ENCODE measurements at places on chromosomes 16 and 17.

DNA sequence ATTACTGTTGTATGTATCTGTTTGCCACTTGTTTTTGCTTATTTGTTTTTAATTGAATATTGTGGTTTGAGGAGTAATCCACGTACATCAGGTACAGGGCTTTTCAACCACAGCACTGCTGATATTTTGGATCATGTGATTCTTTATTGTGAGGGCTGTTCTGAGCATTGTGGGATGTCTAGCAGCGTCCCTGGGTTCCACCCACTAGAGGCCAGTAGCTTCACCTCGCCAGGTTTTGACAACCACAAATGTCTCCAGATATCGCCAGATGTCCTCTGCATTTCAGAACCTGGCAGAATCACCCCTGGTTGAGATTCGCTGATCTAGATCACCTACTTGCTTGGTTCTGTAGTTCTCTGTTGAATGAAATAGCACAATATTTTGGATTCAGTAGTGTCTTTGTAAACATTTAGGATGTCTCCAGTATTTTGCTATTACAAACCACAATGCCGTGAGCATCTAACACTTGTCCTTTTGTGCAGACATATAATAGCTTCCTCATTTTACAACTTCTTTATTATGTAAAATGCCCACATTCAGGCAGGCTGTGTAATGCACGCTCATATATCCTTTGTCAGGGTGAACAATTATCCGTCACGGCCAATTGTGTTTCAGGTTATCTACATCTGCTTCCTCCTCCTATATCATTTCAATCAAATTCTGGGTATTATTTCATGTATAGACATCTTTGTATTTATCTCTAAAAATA is 380.3 kb downstream of the SNX29 start:
- no peak for DNase-seq

GRCh38 chr16:52584354-52585320 is 37.7 kb upstream of the TOX3 start:
- DNase-seq, result no peak

- DNase-seq, result no peak
These were observed 8.5 kb downstream of the TIMM22 start for GRCh38 chr17:1005361-1005946.

GRCh38 chr17:67569015-67569451 is 148.7 kb upstream of the NOL11 start:
- DNase-seq, result no peak

GRCh38 chr17:4327606-4328005 is 38.9 kb downstream of the UBE2G1 start:
- DNase-seq, result no peak

DNA sequence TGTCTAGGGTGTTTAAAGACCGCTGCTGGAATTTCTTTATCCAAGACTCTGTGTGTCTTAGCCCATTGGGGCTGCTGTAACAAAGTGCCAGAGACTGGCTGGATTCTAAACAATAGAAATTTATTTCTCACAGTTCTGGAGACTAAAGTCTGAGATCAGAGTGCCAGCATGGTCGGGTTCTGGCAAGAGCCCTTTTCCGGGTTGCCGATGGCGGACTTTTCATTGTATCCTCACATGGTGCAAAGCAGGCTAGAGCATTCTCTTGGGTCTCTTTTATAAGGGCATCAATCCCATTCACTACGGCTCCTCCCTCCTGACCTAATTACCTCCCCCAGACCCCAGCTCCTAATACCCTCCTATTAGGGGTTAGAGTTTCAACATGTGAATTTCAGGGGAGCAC is 9.5 kb downstream of the NLRC5 start:
- no peak for DNase-seq

DNA sequence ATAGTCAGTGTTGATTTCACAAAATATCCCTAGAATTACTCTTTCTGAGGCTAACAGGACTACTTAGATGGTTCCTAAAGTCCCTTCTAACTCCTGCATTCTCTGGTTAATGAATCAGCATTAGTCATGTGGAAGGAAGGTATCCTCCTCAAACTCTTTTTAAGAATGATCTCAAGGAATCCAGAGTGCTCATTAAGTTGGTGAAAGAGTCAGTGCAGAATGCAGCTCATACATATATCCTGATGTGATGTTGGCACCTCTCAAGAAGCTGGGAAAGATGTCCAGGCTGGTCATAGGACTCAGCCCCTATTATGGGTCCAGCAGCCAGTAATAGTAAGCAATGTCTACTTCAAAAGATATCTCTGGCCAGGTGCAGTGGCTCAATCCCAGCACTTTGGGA is 65.5 kb downstream of the PIGL start:
- DNase-seq, result no peak

GRCh38 chr16:28025631-28026030 is 37.9 kb downstream of the GSG1L start:
- DNase-seq, result no peak

GRCh38 chr17:69286257-69286656 is 40.7 kb downstream of the ABCA5 start:
- no peak for DNase-seq

DNA sequence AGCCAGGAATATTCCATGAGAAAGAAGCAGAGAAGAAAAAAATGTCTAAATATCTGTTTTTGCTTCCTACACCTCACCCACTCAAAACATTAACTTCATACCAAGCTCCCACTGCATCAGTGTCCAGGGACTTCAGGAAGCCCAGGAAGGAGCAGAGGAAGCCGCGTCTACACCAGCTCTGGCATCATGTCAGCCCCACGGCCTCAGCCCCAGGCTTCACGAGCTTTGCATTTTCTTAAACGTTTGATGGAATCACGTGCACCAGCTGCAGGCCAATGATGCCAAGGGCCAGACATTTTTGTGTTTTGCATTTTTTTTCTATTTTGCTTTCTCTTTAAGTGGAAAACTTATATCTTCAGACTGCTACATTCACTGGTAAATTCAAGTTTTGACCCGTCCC is 48.6 kb downstream of the CDRT4 start:
- DNase-seq, result no peak

GRCh38 chr17:18904482-18904881 is 46.6 kb downstream of the PRPSAP2 start:
- DNase-seq, result no peak

- no peak for DNase-seq
These were observed 4.0 kb downstream of the TPSG1 start for GRCh38 chr16:1220841-1221627.

DNA sequence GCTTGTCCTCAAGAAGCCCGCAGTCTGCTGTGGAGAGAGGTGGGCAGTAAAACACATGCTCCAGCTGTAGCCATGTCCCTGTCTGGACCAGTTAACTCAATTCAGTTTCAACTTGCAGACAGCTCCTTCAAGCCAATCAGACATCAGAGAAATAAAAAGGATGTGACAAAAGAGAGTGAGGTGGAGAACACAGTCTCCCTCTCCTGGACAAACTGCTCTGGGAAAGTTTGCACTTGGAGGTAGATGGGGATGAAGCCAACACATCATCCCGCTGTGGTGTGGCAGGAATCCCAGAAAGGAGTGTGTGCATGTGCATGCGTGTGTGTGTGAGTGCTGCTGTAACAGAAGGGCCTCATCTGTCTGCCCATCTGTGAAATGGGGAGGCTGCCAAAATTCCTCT is 358.6 kb upstream of the ASIC2 start:
- DNase-seq, result no peak

DNA sequence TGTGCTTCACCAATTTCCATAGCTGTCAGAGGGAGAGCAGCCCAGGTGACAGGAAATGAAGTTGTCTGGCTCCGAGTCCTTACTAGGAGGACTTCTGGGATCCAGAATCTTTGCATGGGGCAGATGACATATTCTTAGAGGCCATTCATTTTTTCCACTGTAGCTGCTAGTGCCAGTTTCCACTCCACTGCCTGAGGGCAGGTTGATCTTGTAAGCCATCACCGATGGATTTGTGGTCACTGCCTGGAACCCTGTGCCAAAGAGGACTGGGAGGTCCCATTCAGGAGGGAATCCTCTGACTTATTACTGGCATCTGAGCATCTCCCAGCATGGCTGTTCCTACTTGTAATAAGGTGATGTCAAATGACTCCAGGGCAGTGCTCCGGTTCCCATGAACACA is 144.1 kb upstream of the KCNJ18 start:
- DNase-seq, result no peak

- DNase-seq, result no peak
These were observed 549.4 kb upstream of the CDH5 start for GRCh38 chr16:65817066-65817465.

- DNase-seq, result no peak
These were observed 9.7 kb downstream of the CNP start for GRCh38 chr17:41976142-41976768.

GRCh38 chr16:87325423-87325858 is 8.2 kb upstream of the C16orf95 start:
- no peak for DNase-seq

DNA sequence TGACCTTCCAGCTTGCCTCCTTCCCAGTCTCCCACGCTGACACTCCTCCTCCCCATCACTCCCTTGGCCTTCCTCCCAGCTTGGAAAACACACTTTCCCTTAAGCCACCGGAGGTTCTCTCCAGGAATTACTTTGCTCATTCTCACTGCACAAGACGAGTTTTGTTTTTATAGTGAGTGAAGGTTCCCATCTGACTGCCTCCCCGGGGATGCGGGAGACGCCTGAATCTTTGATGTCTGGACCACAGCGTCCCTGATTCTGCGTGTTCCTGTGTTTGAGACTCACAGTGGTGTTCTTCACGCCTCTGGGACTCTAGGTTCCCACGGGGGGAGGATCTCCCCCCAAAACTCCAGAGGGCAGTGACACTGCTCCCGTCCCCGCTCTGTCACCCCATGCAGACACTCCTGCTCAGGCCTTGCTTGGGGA is 2.0 kb downstream of the DNAI2 start:
- DNase-seq, result no peak

GRCh38 chr17:76566613-76566943 is 19.1 kb downstream of the ST6GALNAC2 start:
- DNase-seq, result no peak

GRCh38 chr17:62804822-62805221 is 3.3 kb downstream of the MARCHF10 start:
- no peak for DNase-seq

DNA sequence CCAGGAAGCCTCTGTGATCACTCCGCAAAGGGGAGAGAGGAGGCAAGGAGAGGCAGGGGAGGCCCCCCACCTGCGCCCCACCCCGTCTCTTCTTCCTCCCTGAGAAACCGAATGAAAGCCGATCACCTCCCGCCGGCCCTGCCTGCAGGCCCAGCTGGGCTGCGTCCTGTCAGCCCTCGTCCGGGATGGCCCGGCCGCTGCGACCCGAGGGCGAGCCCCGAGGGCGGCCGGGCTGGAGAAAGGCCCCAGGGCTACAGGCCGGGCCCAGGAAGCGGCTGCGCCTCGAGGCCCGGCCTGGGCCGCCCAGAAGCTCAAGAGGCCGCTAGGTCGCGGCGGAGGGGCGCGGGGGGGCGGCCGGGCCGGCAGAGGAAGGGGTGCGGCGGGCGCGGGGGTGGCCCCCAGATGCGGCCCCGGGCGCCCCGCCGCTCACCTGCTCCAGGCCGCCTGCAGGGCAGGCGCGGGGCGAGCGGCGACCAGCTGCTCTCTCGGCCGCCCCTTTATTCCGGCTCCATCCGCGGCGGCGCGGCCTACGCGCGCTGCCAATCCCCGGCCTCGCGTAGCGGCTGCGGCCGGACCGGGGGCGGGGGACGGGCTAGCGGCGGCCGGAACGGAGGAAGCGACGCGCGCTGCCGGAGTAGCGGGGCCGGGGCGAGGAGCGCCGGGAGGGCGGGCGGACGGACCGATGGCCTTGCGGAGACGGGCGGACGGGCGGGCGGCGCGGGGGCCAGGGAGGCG is at the start of gene ZNF319:
ZNF319 (minus strand) TSS at position 702 of the 735 bp plus-strand sequence. CDS start 2,407 bp downstream, outside the sequence.
- DNase-seq, result no peak

DNA sequence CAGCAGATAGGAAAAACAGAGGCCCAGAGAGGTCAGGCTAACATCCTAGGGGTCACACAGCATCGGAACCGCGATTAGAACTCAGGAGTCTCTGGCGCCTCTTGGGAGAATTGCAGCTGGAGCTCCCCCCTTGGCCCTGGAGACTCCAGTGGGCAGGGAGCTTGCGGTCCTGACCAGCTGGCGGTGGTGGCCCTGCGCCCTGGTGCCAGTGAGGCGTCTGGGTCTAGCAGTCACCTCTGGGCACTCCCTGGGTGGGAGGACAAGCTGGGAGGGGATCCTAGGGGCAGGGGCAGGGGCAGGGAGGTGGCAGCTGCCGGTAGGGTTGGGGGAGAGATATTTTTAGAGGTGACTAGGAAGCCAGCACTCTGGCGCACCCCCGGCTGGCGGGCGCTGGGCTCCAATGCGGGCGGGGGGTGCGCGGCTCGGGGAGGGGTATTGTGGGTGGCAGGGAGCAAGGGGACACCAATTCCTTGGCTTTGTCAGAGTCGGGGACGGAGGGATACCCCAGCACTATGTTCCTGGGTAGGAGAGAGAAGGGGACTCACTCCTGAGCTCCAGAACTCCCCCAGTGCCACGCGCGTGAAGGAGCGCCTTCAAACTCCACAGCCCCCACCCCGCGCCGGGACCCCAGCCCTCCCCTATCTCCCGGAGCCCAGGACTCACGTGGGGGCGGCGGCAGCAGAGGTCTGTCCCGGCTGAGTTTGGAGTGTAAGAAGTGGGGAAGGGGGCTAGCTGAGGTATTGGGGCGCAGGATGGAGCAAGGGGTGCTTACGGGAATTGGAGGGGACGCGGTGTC is 584 bp downstream of the PHOSPHO1 start:
- DNase-seq, result no peak

- DNase-seq, result no peak
These were observed 6.2 kb downstream of the ITGAE start for GRCh38 chr17:3794557-3795389.

GRCh38 chr17:61406971-61407911 is 7.6 kb downstream of the TBX2 start:
- no peak for DNase-seq

DNA sequence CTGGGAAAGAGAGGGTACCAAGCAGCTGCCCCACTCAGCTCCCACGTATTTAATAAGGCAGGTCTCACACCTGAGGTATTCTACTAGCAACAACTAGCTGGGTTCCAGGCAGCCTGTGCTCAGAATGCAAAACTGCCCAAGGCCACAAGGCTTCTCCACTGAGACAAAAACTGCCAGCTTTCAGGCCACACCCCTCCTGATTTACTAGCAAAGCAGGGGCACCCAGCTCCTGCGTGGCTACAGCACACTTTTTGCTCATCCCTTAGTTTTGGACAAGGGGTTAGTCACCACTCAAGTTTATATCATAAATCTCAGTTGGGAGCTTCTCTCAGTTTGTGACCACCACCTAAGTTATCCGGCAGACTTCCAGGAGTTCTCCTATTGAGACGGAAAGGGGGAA is 494.6 kb downstream of the CDH11 start:
- DNase-seq, result no peak
